ENCODE measurements at places on chromosomes 12 and 14.

GRCh38 chr12:14279845-14280244 lies 85.6 kb upstream of the ATF7IP start:
- DNase-seq = no peak

GRCh38 chr14:83556746-83557453 lies 1973.0 kb upstream of the FLRT2 start:
- DNase-seq = no peak

- DNase-seq = no peak
Measured at GRCh38 chr12:132700212-132700822, 10.3 kb upstream of the PGAM5 start.

DNA sequence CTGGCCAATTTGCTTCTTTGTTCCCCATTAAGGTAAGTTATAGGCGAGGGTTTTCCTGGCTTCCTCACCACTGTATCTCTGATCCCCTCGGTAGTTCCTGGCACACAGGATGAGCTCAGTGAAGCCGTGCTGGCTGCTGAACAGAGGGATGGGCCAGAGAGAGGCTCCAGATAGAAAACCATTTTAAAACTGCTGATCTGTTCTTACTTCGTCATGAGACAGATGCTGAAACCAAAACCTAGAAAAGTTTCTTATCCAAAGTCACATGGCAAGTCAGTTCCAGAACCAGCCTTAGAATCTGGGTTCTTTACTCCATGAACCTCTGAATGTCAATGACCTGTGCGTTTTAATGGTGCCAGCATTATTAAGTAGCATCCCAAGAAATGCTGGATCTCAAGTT lies 76.3 kb upstream of the RIN3 start:
- DNase-seq = no peak
